Activated naive CD4-positive, alpha-beta T cell (primary cell): ENCODE measurements at places on chromosomes 6 and 20.
A peak's percentile ranks its signal among the peaks of the same experiment; 100 is the strongest.

GRCh38 chr20:49846206-49846807 is 33.7 kb downstream of the SLC9A8 start:
- no peak for DNase-seq

GRCh38 chr6:70281923-70282311 is 21.0 kb downstream of the COL9A1 start:
- no peak for DNase-seq

DNA sequence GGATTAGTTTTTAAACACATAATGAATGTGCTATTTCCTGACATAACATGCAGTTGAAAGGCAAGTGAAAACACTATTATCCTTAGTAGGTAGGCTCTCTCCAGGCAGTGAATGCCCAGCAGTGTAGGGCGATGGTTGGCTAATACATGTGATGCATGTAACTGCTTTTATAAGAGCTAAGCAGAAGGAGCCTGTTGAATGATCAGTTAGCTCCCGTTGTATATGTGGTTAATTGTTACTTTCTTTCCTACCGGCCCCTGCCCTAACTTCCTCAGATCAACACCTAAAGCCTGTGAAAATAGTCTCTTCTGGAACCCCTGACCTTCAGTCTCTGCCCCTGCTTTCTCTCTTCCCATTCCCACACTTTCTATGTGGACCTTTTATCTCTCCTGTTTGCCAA is 10.5 kb downstream of the SOX4 start:
- no peak for DNase-seq

- DNase-seq: no peak
Measured at GRCh38 chr20:46190478-46191167, 72.5 kb downstream of the CD40 start.

DNA sequence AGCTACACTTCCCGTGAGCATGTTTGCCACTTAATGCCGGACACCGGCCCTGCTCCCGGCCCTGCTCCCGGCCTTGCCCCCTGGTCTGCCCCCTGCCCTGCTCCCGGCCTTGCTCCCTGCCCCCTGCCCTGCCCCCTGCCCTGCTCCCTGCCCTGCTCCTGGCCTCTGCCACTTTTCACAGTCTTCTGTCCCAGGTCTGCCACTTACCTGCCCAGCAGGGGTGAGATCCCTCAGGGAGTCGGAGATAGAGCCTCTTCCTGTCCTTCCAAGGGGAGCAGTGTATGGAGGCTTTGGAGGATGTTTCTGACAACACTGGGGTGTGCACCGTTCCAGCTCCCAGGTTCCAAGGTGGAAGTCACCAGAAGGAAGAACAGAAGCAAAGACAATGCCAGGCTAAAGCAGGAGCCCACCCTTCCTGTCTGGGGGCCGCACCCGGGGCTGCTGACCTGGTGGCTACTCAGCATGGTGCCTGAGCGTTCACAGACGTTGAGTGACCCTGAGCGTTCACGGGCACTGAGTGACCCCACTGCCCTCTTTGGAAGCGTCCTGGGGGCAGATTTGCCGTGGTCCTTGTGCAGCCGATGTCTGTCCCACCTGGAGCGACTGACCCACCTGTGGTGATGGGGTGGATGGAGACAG is 199.8 kb downstream of the DLL1 start:
- no peak for DNase-seq

- DNase-seq: no peak
Measured at GRCh38 chr6:167150941-167151549, 6.7 kb downstream of the GPR31 start.

GRCh38 chr6:147081076-147081609 is 123.1 kb upstream of the STXBP5 start:
- DNase-seq: no peak

DNA sequence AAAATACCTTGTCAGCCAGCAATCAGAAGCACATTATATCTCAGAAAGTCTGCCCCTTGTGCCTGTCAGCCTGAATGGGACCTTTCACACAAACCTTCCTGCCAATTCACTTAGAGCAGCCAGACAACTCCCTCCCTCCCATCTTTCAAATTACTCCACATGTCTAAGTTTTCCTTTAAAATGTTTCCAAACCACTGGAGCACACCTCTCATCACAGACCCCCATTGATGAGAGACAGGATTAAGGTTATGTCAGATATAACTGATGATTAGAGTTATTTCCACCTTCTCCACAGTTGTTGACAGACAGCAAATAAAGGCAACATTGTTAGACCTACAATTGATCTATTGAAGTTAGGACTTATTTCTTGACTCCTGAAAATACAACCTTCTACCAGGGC is 408.4 kb downstream of the PLCB1 start:
- DNase-seq: no peak

DNA sequence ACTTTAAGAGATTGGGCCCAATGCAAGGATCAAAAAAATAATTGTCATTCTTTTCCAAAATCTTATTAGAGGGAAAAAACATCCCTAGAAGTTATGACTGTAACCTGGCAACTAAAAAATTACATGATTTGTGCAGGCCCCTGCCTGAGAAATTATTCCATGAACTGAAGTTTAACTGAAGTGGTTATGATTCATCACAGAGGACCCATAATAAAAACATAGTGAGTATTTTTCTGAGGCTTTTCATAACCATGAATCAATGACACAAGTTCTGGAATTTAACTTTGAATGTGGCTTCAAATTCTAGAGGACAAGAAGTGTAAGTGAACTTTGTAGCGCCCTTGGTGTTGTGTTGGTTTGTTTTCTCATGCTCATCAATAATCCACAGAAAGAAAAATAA is 31.1 kb upstream of the CARMIL1 start:
- no peak for DNase-seq

DNA sequence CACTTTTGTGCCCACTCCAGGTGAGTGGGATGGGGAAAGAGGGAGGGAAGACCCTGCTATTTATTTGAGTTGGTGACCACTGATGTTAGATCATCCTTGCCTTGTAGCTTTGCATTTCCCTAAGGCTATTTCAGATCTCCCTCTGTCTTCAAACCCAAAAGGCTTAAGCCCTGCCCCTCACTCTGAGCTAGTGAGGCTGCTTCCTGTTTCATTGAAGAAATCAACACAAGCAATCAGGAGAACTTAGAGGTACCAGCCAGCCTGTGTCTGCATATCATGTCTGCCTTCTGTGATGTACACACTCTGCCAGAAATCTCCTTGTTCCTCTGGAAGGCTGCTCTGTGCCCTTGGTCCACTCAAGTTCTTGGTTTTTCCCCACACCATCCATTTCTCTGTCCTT is 135.3 kb downstream of the ARID1B start:
- DNase-seq: no peak

- no peak for DNase-seq
Measured at GRCh38 chr6:46024124-46024769, 8.6 kb upstream of the CLIC5 start.

- DNase-seq: no peak
Measured at GRCh38 chr6:44497807-44498206, 110.3 kb downstream of the CDC5L start.

GRCh38 chr6:72977114-72977513 is 248.2 kb downstream of the KHDC1L start:
- no peak for DNase-seq

GRCh38 chr6:92911301-92911700 is 508.1 kb downstream of the EPHA7 start:
- DNase-seq: no peak

- no peak for DNase-seq
Measured at GRCh38 chr6:144721232-144721631, 436.1 kb downstream of the UTRN start.

GRCh38 chr6:92109256-92109655 is 1310.1 kb downstream of the EPHA7 start:
- DNase-seq: no peak

- peak; percentile 57 for DNase-seq
Measured at GRCh38 chr6:159107451-159108260, 61.5 kb upstream of the FNDC1 start.

DNA sequence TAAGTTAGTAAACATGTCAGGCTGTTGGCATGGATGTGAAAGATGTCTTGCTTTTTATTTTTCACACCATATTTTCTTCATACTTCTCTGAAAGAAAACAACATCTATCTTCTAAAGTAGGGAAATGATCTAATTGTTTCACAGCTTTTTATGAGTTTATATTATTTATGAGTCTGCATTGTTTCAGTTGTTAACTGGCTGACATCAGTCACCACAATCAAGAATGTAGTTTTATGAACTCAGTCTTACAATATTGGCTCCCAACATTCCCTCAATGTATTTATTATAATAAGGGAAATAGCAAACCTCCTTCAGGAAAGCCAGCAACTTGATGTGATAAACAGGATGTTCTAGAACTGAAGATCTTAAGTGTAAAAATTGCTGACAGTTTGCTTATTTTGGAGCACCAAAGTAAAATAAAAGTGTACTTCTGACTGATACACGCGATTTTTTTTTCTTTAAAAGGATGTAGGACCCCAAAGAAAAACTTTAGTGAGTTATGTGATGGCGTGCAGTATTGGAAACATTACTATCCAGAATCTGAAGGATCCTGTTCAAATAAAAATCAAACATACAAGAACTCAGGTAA is 106.0 kb downstream of the ADGRG6 start:
- no peak for DNase-seq

GRCh38 chr6:37982317-37982716 is 162.8 kb downstream of the ZFAND3 start:
- DNase-seq: no peak

DNA sequence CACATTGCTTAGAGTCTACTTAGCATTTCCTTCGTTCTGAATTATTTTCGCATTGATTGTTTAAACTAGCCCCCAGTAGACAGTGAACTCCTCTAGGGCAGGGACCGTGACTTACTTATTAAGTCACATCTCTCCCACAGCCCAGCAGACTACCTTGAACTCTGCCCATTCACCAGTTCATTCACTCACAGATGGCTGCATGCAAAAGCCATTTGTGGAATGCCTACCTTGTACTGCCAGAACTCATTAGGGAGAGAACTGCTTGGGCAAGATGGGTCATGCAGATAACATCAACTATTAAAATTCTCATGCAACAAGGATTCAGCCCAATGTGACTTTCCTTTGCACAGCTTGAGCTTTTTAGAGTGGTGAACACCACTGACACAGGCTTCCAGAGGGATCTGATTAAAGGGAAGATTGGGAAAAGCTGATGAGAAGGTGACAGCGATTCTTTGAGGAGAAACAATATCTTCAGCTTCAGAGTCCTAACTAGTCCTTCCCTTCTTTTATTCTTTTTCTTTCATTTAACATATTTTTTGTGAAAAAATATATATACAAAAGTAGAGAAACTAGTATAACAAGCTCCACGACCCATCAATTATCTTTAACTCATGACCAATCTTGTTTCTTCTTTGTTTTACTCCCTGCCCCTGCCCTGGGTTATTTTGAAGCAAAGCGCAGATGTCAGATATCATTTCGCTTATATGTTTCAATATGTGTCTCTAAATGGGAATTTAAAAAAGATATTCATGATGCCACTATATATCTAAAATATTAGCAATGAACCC is 273.9 kb downstream of the CDC5L start:
- DNase-seq: no peak

GRCh38 chr6:75283907-75284631 is 523 bp downstream of the TMEM30A start:
- no peak for DNase-seq

- DNase-seq: no peak
Measured at GRCh38 chr6:23522792-23523547, 603.0 kb upstream of the NRSN1 start.

DNA sequence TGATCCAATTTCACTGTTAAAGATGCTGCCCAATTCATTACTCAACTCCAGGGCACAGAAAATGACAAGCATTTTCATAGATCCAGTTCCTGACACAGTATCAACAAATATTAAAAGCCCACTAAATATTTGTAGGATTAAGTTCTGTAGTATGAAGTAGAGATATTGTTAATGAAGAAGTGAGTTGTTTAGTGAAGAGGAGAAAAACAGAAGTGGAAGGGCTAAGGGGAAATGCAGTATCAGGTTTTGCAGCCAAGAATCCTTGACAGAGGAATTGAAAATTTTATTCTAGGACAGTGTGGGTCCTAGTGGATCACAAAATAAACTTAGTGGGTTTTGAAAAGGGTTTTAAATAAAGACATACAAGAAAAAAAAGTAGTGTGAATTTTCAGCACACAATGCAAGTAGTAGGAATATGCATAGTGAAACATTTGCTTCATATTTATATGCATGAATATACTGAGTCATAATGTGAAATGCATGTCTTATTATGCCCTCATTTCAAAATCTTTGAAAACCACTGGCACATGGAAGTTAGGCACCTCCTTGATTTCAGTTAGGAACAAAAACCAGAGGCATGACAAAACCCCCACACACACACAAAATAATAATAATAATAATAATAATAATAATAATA is 338.6 kb downstream of the KHDRBS2 start:
- DNase-seq: no peak

DNA sequence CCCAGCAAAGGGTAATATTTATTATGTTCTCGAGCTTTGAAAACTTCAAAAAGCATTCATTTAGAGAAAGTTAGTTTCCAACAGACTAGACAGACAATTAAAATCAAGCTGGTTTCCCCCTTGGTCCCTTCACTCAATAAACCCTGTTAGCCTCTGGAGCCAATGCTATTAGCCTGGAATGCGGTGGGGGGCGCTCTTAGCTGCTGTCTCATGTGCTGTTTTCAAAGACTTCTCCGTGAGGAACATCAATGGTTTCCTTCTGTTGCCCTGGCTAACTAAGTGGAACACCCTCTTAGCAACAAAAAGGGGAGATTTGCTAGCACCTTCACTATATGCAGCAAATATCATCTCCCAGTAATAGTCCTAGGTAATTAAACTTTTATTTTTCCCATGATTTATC is 86.4 kb downstream of the LY86 start:
- no peak for DNase-seq

GRCh38 chr20:62409086-62409853 is 2.2 kb upstream of the CABLES2 start:
- no peak for DNase-seq

DNA sequence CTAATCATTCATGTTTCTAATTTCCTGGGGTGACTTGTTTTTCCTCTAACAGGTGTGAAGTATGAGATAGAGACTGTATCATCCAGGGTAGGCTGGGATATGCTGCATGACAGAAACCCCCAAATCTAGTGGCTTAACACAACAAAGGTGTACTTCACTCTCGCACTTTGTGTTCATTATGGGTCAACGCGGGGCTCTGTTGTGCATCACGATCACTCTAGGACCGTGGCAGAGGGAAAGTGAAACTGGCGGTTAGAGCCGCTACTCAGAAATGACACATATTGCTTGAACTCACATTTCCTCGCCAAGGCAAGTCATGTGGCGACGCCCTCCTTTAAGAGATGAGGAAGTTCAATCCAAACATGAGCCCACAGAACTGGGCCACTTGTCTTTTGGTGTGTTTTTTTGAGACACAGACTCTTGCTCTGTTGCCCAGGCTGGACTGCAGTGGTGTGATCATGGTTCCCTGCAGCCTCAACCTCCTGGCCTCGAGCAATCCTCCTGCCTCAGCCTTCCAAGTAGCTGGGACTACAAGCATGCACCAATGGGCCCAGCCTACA is 41.3 kb downstream of the PCNA start:
- peak; percentile 39 for DNase-seq

DNA sequence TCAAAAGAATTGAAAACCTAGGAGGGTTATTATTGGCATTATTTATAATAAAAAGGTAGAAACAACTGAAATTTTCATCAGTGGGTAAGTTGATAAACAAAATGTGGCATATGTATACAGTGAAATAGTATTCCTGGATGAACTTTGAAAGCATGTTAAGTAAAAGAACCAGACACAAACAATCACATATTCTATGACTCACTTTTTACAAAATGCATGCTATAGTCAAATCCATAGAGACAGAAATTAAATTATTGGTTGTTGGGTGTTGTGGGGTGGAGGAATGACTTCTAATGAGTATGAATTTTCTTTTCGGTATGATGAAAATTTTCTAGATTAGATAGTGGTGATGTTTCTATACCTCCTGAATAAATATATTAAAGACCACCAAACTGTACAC is 94.6 kb downstream of the LRRC1 start:
- no peak for DNase-seq
